AG20443 (cell line): ENCODE measurements at places on chromosomes 5 and 9.

DNA sequence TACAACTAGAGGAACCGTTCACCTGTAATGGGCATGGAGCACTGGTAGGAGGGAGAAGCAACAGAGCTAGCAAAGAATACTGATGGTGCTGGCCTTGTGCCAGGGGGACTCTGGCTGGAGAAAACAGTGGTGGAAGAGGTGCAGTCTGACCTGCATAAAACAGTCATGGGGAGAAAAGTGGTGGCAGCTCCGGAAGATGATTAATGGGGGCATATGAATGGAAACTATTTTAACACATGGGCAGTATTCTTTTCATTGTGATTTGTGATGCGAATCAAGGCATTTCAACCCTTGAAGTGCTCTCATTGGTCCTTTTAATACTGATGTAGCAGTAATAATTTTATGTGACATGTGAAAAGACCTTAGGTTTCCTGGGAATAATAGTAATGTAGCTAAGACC lies 219.6 kb downstream of the ADAMTS6 start:
- DNase-seq: peak; percentile 13

GRCh38 chr5:45750574-45750973 lies 54.4 kb upstream of the HCN1 start:
- no peak for DNase-seq

GRCh38 chr5:39533749-39534148 lies 109.0 kb upstream of the DAB2 start:
- DNase-seq: no peak

DNA sequence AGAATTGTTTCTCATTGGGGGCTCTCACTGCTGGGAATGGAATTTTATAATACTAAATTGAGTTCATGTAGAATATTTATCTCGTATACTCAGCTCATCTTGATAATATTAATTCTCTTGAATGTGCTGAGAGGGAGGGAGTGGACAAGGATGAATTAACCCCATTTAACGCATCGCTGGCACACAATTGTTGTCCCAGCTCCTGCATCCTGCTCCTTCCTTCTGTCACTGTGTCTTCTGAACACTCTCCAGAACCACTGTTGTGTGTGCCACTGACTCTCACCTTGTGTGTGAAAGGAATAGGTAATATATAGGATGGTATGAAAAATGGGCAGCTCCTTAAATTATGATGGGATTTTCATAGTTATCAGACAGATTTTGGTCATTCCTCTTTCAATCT lies 267.3 kb downstream of the MTRR start:
- no peak for DNase-seq

DNA sequence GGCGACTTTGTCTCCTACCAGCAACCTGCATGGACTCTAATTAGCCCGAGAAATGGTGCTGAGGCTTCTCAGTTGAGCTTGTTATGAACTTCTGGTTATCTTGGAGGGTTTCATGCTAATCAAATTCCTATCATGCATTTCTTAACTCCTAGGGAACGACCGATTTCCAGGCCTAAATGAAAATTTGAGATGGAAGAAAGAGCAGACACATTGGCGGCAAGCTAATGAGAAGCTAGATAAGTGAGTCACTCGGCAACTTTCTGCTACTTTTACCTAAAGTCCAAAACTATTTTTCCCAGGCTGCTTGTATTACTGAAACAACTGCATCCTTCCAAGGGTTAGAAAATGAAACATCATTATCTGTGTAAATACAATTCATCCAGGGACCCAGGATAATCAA lies 207.2 kb downstream of the DOCK8 start:
- DNase-seq: no peak

- DNase-seq: peak; percentile 60
Measured at GRCh38 chr5:108747774-108748400, at the start of gene FER. FER (plus strand) TSS chr5:108747897; CDS start chr5:108798183, 50,286 bp downstream.
